Astrocyte (in vitro differentiated cells and primary cell): ENCODE measurements at places on chromosomes 5 and 9. TPM values are rescaled to one million over a fixed set of nuclear protein-coding genes. Genes with fewer than 3 reads are reported as not detected.

Gene DAB2
- total RNA-seq = 76.8 and 84.5 TPM in 2 replicates

Gene NIPBL
- 38.4 and 45.3 TPM in 2 replicates for total RNA-seq

Gene RANBP17
- total RNA-seq = 15.9 and 16.2 TPM in 2 replicates

Gene CARD9
- total RNA-seq = 2.7 and 4.2 TPM in 2 replicates

Gene FOXI1
- total RNA-seq = not detected in 2 replicates

Gene TMEM232
- total RNA-seq = 1.4 and 1.7 TPM in 2 replicates

Gene MYOZ3
- 5.5 and 9.4 TPM in 2 replicates for total RNA-seq

DNA sequence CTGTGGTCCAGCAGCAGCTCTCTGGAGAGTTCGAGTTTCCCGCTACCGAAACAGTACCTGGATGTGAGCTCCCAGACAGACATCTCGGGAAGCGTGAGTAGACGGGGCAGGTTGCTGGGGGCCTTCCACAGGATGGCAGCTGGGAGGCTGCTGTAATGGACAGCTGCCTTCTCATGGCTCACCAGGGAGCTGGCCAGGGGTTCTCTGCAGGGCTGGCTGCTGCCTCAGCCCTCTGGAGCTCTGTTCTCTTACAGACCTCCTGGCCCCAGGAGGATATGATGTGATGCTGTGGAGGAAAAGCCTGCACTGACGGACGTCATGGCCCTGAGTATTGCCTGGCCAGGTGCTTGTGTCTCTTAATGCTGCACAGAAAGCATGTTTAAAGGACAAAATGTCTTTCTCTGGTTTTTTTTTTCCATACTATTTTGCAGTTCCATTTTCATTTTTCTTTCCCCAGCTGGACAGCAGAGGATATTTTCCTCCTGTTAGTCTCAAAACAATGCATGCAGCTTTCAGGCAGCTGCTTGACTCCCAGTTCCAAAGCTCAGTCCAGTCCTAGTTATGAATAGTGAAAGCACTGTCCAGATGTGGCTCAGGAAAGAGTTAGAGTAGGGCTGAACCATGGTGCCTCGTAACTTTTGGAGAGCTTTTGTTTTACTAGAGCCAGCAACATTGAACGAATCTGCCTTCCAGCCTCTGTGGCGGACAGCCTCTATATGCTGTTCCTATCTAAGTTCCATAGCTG, 77.5 kb upstream of the RARS1 start:
- H3K27ac ChIP-seq = peak overlapping the region; percentile 61
- peaks cover 46% of the 10 kb centered on the region for H3K4me1 ChIP-seq
- no peak for DNase-seq
- H3K27me3 ChIP-seq = no peaks in the 10 kb centered on the region
- H3K36me3 ChIP-seq = no peaks in the 10 kb centered on the region

GRCh38 chr5:168057905-168058304, 233.5 kb upstream of the WWC1 start:
- no peak overlapping the region for H3K27ac ChIP-seq
- H3K4me1 ChIP-seq = no peaks in the 10 kb centered on the region
- no peak overlapping the region for H3K4me3 ChIP-seq
- no peaks in the 10 kb centered on the region for H3K36me3 ChIP-seq
- DNase-seq = no peak

DNA sequence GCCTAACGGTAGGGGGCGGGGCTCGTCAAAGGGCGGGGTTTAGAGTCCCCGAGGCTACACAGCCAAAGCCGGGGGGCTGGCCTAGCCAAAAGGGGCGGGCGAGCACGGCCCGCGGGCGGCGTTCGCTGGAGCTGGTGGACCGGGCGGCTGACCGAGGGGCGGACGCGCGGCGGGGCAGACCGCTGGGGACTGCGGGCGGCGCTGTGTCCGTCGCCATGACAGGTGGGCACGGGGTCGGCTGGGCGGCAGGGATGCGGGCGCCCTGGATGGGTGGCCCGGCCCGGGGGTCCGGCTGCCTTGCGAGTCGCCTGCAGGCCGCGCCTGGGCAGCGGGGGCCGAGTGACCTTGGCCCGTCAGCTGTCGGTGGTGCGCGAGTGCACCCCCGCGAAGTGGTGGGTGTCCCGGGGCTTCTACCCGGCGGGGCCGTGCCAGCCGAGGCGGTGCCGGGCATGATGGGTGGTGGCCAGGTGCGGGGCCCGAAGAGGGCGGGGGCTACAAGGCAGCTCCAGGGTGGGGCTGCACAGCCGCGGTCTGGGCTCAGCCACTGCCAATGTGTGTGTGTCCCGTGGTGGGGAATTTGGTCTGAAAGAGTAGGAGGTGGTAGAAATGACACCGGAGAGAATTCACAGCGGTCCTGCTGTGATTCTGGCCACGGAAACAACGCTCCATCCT, at the start of gene CARD19:
TSS of gene CARD19 (plus strand) at position 87 of the 672 bp plus-strand sequence. CDS start at position 216, 129 bp downstream.
- peak; percentile 25 for DNase-seq
- H3K36me3 ChIP-seq = no peaks in the 10 kb centered on the region
- H3K27ac ChIP-seq = peak within 1 kb of the TSS; percentile 68
- H3K4me1 ChIP-seq = peaks cover 31% of the 10 kb centered on the region
- no peaks in the 10 kb centered on the region for H3K27me3 ChIP-seq

GRCh38 chr5:51385216-51385615, 2.0 kb downstream of the ISL1 start:
- no peak overlapping the region for H3K4me3 ChIP-seq
- DNase-seq = no peak
- peaks cover 85% of the 10 kb centered on the region for H3K27me3 ChIP-seq
- H3K4me1 ChIP-seq = peaks cover 4% of the 10 kb centered on the region

- no peak overlapping the region for H3K4me3 ChIP-seq
- H3K27ac ChIP-seq = no peak overlapping the region
- peaks cover 17% of the 10 kb centered on the region for H3K36me3 ChIP-seq
- DNase-seq = peak; percentile 26
- peaks cover 27% of the 10 kb centered on the region for H3K4me1 ChIP-seq
- H3K27me3 ChIP-seq = no peaks in the 10 kb centered on the region
Observed at GRCh38 chr5:38922199-38922598, 76.4 kb downstream of the OSMR start.

GRCh38 chr5:109105631-109106267, 304.0 kb downstream of the PJA2 start:
- peak overlapping the region; percentile 82 for H3K27ac ChIP-seq
- DNase-seq = peak; percentile 94
